ENCODE measurements at places on chromosomes 4 and X. TPM values are rescaled to one million over a fixed set of nuclear protein-coding genes. Genes with fewer than 3 reads are reported as not detected.

GRCh38 chrX:31200430-31200829 is 128.6 kb upstream of the FTHL17 start:
- DNase-seq, result no peak

- no peak for DNase-seq
These were observed 764 bp upstream of the MTHFD2L start for GRCh38 chr4:74157154-74157553.

DNA sequence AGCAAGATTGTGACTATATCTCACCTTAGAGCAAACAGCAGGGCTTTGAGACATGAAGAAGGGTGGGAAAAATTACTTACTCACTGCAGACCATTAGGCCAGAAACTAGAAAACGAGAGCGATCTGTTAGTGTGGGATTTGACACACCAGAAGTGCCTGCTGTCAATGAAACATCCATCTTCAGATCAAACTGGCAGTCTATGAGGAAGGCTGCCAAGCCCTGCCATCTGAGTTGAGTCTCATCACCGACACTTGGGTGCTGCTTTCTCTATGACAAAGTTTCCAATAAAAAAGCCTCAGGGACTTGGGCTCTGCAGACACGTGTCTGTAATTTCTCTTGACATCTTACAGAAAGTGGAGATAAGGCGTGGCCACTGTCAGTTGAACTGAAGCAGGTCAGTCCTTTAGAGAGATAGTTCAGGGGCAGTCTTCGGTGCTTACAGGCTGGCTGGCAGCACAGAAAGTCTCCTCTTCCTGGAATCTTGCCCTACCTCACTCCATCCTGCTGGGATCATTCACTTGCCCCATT is 40.1 kb upstream of the LDB2 start:
- DNase-seq, result no peak

FDCSP gene
- total RNA-seq, result not detected

EPHA5 gene
- not detected for total RNA-seq

UGT2B17 gene
- total RNA-seq, result not detected

DGAT2L6 gene
- total RNA-seq, result not detected

GRCh38 chr4:105120626-105121025 is 26.1 kb upstream of the TET2 start:
- DNase-seq, result no peak

- DNase-seq, result no peak
These were observed 389.4 kb upstream of the FTHL17 start for GRCh38 chrX:31461266-31461665.

- no peak for DNase-seq
These were observed 718.1 kb downstream of the SMARCA1 start for GRCh38 chrX:128805236-128805635.

GRCh38 chrX:123807835-123808416 is 51.9 kb upstream of the XIAP start:
- no peak for DNase-seq

DNA sequence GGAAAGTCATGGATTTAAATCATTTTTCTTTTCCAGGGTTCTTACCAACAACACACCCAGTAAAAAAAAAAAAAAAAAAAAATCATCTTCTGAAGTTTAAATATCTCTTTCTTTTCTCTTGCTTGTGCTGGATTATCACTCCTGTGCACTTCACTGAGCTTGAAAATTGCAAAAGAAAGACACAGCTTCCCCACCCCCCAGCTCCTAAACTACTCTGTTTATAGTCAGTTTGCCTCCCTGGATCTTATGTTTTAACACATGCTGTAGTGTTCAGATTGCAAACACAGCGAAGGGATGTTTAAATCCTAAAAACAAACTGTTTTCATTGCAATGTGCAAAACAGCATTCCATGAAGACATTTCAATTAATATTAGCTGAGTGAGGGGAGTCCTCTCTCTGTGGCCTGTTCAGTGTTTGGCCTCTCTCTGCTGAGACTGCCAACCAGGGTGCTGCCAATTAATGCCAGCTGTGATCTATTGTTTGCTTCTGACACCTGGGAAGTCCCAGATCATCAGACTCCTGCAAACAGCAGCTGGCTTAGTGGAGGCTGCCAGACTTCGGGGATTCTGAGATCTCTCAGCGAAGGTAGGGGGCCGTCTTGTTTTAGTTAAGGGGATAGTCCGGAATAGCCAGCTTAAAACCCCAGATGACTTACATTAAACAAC is 171.1 kb upstream of the PITX2 start:
- DNase-seq, result no peak

CD38 gene
- total RNA-seq, result 15.3 TPM

DNA sequence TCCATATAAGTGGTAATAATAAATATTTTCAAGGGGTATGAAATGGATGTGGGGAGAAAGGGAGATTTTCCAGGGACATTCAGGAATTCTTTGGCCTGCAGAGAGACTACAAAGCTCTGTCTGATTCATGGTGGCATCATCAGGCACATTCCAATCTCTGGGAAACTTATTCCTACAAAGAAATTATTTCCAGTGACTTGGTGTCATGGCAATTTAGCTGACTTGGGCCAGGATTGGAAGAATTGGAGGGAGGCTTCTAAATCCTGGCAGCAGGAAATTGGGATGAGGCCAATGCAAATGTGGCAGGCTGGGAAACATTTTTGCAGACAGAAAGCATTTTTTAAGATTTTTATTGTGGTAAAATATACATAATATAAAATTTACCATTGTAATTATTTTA is 204.6 kb downstream of the RTL9 start:
- no peak for DNase-seq

GRCh38 chrX:23661671-23662070 is 5.6 kb upstream of the PRDX4 start:
- no peak for DNase-seq

GRCh38 chr4:17546678-17547077 is 30.3 kb upstream of the LAP3 start:
- DNase-seq, result no peak

DNA sequence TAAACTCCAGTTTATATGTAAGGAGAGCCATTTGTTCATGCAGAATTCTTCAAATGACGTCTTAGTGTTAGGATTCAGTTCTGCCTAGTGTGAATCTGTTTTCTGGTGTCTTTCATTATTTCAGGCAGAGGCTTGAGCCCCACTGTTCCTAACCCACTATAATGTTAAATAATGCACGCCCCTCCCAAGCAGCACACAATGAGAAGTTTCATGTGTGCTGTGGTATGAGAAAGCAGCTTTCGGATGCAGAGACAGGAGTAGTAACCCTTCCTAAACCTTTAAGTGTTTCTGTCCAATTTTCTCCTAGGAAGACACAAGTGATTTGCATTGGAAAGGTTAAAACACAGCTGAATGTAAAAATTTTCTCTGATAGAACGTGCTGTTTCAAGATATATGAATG is 54.5 kb downstream of the TRIM2 start:
- DNase-seq, result no peak

GRCh38 chr4:30068234-30068633 is 651.9 kb upstream of the PCDH7 start:
- no peak for DNase-seq

GRCh38 chrX:47539860-47540259 is 21.1 kb upstream of the ARAF start:
- DNase-seq, result no peak

Measured in naive thymus-derived CD4-positive, alpha-beta T cell (primary cell).